Activated T-helper 2 cell treated with anti-CD3 and anti-CD28 coated beads, Interferon-gamma antibody, Interleukin-2, Interleukin-4, amounts not matched to agents 10 μg/mL and 5 μg/mL and 100 μg/mL, durations not matched to agents 14 hours and 24 hours and 36 hours (primary cell): ENCODE measurements at places on chromosomes 6 and 20.

DNA sequence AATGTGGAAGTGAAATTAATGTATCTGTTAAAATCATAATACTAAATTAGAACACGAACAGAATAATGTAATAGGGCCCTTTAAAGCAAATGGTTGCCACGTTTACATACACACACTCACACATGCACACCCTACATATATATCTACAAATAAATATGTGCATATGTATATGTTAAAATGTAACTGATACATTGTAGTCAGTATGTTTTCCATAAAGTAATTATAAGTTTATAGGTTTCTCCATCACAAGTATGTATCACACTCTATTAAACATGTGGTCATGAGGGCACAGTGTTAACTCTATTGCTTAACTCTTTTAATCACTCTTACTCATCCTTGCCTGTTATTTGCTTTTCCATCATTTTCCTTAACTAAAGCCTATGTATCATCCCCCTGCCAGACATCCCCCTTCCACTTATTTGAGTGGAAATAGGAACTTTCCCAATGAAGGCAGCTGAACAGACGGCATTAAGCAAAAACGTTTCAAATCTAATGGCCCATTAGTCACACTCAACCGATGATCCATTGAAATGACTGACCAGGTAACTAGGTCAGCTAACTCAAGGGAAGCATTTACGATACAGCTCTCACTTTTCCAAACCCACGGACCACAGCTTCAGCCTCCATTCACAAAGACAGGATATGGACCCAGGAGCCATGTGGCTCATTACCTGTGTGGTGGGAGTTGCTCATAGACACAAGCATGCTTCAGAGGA lies 89.3 kb downstream of the HAO1 start:
- no peak for DNase-seq

GRCh38 chr6:170229851-170230519 lies 60.9 kb downstream of the DLL1 start:
- DNase-seq = no peak

DNA sequence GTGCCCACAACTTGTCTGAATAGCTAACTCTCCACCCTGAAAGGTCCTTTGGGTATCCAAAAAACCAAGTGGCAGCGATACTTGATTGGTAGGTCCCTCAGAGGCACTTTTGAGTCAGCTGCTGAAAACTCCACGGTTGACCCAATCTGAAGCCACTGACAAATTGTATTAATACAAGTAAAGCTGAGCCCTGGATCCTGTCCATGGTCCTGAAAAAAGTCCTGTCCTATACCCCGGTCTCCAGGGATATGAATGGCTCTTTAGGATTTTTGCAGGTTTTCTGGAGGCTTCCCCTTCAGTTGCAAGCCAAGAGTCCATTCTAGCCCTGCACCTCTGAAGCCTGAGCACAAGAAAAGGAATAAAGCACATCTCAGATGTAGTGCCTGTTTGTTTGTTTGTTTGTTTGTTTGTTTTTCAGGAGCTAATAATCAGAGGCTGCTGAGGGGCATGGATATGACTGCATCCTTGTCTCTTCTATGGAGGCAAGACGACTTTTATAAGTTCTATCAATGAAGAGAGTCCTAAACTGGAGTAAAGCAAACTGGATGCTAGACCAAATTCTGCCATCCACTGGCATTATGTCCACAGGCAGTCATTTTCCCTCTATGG lies 1.7 kb upstream of the SLC12A5 start:
- DNase-seq = no peak

GRCh38 chr20:11447371-11448100 lies 470.2 kb upstream of the BTBD3 start:
- no peak for DNase-seq

- DNase-seq = no peak
Measured at GRCh38 chr6:166424431-166424830, 41.7 kb upstream of the MPC1 start.

- DNase-seq = peak; percentile 38
Measured at GRCh38 chr6:26311385-26312095, 53.5 kb upstream of the BTN3A2 start.

- DNase-seq = no peak
Measured at GRCh38 chr6:88268508-88268907, 102.4 kb upstream of the CNR1 start.

DNA sequence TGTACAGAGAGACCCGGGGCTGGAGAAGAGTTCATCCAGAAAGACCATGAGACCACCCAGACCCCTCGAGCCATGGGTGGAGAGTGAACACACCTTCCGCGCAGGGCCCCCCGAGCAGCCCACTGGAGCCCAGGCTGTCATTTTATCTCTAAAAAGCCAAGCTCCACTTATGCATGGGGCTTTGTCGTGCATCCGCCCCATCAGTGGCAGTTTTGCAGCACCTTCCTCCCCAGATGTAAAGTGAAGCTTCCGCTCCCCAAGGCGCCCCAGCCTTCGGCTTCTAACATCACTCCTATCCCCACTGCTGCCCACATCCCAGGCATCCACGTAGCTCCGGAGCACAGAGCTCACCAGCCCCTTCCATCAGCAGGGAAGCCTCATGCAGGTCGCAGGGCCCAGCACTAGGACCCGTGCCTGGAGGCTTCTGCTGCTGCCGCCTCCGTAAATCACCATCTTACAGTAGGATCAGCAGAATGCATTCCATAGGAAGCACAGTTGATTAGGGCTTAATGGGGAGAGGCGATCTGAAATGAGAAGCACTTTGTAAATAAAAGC lies 301.1 kb downstream of the TAF4 start:
- DNase-seq = no peak

DNA sequence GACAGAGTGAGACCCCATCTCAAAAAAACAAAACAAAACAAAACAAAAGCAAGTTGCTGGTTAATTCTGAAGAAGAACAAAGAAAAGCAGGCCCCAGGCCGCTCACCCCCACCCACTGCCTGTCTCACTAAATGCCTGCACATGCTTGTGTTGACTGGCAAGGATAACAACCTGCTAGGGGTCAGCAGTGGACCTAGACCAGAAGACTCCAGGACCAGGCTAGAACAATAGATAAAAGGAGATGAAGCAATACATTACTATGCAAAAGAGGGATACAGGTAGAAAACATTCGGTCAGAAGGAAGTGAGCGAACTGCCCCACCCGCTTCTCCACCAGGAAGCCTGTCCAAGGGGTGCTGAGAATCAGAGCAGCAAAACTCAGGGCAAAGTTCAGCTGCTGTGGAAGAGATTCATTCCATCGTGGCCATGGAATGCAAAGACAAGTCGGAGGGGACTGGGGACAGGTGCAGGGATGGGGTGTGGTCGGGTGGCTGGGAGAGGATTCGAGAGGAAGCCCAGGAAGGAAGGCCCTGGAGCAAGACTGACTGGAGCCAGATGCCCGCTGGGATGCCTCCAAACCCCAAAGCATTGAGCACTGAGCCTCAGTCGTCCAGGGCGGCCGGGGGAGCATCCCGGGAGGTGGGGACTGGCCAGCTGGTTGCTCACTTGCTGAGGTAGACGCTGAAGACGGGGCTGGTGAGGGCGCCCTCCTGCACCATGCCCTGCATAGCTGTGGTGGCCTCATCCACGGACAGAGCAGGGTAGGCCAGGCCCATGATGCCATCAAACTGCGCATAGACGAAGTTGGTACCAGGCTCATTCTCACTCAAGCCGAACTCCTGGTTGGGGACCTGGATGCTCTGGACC lies 5.3 kb downstream of the PGC start:
- no peak for DNase-seq

- DNase-seq = no peak
Measured at GRCh38 chr6:117624869-117625481, 22.7 kb upstream of the GOPC start.

DNA sequence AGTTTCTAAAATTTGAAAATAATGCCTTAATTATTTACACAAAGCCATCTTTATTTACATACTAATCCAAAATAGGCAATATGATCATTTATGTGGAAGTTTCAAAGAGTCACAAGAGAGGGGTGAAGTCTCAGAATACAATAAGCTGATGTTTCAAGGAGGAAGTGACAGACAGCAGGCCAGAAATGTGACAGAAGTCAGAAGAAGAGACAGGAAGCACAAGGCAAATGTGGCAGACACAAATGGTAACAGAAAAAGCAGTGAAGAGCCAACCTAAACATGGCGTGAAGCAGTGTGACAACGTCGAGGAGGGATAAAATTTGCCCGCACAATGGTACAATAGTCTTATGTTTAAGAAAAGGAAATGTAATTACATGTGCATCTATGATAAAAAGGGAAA lies 59.8 kb downstream of the SHPRH start:
- DNase-seq = no peak

- DNase-seq = no peak
Measured at GRCh38 chr20:63025534-63026331, 19.0 kb upstream of the BHLHE23 start.

- no peak for DNase-seq
Measured at GRCh38 chr6:47203266-47203937, 106.3 kb downstream of the TNFRSF21 start.

DNA sequence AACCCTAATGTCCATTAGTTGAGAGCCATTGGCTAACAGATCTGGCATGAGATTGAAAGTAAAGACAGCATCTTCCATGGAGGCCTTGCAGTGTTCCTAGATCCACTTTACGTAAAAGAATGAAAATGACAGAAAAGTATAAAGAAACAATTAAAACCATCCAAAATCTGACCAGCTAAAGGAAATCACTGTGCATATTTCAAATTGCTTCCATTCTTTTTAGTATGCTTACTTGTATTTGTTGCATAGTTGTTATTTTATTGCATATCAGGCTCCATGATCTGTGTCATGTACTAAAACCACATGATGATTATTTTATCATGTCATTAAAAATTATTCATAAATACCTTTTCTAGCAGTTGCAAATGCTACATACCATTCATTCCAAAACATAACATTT lies 67.9 kb downstream of the GCLC start:
- no peak for DNase-seq

DNA sequence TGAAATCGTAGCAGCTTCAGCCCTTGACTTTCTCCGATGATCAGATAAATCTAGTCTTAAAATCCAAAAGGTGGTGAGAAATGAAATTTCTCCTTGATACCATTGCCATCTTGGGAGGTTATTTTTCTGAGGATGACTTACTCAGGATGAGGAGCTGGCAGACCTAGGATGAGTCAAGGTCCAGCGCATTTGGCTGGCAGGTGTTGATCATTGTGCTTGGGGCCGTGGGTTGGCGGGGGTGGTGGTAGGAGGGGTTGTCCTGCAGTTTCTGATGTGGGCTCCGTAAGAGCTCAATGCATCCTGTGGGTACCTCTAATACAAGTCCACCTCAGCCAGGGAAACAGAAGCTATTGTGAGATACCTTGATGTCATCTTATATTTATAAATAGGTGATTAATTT lies 148.3 kb upstream of the SCGN start:
- DNase-seq = no peak

GRCh38 chr20:53403029-53403428 lies 190.6 kb downstream of the ZNF217 start:
- DNase-seq = no peak

DNA sequence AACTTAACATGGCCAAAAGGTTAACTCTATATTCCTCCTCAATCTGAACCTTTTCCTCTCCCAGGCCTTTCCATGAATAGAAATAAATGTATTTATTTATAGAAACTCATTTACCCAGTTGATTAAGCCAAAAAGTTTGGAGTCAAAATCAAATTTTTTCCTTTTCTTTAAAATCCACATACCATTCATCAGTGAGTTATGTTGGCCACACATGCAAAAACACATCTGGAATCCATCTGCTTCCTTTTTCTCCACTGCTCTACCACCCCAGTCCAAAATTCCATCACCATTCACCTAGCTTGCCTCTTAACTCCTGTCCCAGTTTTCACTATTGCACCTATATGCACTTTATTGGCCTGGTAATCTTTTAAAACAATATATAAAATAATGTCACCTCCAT lies 62.4 kb upstream of the TMEM200A start:
- DNase-seq = no peak

DNA sequence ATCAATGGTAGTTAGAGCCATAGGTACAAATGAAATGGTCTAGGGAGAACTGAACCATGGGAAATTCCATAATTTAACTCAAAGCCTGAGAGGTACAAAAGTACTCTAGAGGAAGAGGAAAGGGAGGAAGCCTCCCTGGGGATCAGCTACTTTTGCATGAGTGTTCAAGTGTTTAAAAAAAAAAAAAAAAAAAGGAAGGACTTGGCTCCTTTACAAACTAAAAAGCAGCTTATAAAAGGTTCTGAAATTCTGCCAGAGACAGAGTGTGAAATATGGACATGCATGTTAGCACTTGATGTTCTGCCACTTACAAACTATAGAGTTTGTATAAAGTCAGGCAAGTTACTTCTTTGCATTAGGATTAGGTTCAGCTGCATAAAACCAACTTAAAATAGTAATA lies 290.0 kb downstream of the TBC1D7 start:
- DNase-seq = no peak

DNA sequence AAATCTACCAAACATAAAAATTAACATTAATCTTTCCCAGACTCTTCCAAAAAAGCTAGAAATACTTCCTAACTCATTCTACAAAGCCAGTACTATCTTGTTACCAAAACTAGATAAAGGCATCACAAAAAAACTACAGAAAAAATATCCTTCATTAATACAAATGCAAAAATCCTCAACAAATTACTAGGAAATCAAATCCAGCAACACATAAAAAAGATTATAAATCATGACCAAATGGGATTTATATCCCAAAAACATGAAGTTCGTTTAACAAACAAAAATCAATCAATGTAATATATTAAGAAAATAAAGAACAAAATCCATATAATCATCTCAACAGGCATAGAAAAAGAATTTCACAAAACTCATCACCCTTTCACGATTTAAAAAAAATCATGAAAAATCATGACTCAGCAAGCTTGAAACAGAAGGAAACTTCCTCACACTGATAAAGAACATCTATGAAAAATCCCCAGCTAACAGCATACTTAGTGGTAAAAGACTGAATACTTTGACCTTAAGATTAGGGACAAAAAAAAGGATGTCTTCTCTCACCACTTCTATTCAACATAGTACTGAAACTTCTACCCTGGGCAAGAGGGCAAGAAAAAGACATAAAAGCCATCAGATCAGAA lies 43.2 kb downstream of the RANBP9 start:
- DNase-seq = no peak

DNA sequence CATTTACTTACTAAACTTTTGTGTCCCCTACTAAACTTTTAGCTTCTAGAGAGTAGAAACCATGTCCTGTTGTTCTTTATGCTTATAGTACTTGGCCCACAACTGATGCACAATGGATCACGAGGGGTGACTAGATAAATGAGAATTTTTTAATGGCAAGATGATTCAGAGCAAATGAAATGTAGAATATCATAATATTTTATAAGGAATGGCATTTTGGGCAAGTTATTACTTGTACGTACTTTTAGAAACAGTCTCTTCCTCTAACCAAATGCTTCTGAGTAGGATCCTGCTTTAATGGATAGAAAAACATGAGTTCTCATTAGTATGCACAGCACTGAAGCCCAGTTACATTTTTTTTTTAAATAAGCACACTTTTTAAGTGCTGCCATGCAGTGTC lies 336.3 kb downstream of the NRN1 start:
- no peak for DNase-seq
